Thoracic aorta (tissue), 2 donors: ENCODE measurements at places on chromosomes 2 and 18. TPM values are rescaled to one million over a fixed set of nuclear protein-coding genes. Genes with fewer than 3 reads are reported as not detected.

- no peak for DNase-seq
Measured at GRCh38 chr18:22145160-22145559, 24.2 kb upstream of the GATA6 start.

GRCh38 chr2:238139196-238140039 is 950 bp downstream of the KLHL30 start:
- DNase-seq: no peak

GRCh38 chr2:85277416-85278158 is 50.2 kb downstream of the TGOLN2 start:
- DNase-seq: no peak

DNA sequence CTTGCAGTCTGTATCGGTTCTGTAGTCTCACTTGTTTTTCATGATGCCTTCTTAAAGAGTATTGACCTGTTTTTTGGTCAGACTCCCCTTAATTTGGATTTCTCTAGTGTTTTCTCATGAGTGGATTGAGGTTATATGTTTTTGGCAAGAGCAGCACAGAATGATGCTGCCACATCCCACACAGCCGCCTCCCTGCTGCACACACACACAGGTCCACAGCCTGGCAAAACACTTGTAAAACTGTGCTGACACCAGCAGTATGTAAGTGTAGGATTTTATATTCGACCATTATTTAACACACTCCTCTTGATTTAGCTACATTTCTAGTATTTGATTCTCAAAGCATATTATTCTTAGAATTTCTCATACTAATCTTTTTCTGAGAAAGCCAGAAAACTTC is 68.1 kb downstream of the ITGB1BP1 start:
- no peak for DNase-seq

DNA sequence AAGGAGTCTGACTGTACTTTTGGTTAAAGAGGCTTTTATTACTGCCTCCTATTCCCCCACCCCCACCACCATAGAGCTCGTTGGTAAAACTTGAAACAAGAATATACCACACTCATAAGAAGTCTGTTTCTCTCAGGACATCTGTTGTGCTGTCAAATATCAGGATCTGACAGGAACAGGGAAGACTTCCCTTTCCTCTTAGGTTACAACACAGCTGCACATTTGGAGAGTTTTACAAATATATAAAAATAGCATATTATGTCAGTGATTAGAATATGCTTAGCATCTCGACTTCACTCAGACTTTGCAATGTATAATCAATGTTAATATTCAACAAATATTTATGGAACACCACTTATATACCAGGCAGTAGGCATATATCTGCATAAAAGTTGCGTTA is 439.6 kb upstream of the REG3G start:
- no peak for DNase-seq

DNA sequence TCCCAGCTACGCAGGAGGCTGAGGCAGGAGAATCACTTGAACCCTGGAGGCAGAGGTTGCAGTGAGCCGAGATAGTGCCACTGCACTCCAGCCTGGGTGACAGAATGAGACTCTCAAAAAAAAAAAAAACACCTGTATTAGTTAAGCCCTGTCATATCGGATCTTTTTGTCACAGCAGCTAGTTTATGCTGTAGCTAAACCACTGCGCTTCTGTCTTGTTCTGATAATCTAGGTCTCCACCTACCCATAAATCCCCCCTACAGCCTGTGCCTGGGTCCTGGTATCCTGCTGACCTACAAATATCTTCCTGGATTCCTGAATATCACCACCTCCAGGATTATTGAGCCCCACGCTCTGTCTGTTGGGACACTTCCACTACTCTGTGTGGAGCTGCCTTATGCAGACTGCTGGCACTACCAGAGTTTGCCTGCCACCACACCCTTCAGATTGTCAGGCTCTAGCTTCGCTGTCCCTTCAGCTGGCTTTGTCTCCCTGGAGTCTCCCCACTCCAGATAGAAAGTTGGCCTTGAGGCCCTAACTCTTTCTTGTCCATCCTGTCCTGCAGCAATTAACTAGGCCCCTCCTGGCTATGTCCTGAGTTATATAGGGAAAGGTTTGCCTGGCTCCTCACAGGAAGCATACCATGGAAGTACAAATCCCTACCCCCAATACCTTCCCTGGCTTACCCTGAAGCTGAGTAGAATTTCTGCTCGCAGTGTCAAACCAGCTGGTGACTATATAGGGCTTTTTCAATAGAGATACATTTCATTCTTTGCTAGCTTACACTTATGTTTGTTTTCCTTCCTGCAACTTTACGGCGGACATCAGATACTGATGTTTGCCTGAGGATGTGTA is 136.0 kb upstream of the SERTAD2 start:
- DNase-seq: no peak

GRCh38 chr2:54955358-54956110 is 94.7 kb downstream of the RTN4 start:
- no peak for DNase-seq

- DNase-seq: no peak
Measured at GRCh38 chr2:217204358-217204757, 344.5 kb upstream of the TNP1 start.

DNA sequence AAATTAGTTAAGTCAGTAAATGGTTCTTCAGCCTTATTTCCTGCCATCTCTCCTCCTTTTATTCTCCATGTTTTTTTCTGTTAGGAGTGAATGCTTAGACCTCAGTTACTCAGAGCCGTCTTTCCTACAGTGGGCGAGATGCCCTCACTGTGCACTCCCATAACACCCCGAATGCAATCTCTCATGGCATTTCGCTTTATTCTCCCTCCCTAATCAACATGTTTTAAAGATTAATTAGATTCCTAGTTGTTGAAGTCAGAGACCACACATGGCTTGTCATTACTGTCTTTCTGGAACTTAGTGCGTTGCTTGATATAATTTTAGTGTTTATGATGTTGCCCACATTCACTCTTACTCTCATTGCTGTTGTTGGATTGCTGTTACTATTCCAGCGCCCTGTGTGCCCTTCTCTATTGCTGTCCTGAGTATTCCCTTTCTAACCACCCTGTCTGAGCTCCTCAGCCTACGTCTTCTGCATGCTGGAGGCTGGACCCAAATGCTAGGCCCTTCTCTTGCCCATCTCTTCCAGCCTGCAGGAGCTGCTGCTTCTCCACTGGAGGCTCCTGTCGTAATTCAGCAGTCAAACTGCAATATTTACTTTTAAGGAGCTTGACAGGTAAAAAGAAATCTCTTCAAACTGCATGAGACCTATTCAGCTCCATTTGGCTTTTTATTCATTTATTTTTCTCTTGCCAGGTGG is 99.3 kb downstream of the MAP2 start:
- DNase-seq: no peak

GRCh38 chr2:3754795-3755194 is 51.4 kb downstream of the DCDC2C start:
- no peak for DNase-seq

GRCh38 chr2:172845028-172845630 is 109.5 kb downstream of the RAPGEF4 start:
- DNase-seq: no peak

DNA sequence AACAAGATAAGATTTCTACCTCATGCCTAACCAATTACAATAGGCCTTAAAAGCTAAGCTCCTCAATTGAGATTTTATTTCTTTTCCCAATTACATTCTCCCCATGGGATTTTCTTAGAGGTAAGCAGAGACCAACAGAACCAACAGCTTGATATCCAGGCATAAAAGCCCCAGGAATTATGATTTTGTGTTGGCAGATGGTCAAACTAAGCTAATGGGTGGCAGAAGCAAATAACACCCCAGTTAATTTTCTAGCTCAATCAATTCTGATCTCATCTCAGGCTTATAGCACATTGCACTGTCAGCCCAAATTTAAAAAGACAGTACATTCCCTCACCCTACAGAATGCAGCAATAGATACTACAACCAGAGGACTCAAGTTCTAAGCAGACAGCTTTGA is 156.4 kb downstream of the NRXN1 start:
- DNase-seq: no peak

DNA sequence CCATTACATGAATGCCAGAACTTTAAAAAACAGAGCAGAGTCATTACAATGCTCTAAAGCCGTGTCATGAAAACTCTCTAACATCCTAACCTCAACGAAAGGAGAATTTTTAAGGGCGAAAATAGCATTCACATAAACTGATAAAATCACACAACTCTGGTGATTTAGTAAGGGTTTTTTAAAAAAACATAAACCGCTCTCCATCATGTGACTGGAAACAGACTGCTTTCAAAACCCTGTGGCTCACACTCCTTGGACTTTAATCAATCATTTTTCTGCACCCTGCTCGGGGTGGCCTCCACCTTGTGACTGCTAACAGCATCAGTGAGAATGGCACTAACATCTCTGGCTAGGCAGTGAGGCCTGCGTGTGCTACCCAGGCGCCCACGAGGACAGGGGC is 12.1 kb downstream of the DOCK10 start:
- DNase-seq: no peak

DNA sequence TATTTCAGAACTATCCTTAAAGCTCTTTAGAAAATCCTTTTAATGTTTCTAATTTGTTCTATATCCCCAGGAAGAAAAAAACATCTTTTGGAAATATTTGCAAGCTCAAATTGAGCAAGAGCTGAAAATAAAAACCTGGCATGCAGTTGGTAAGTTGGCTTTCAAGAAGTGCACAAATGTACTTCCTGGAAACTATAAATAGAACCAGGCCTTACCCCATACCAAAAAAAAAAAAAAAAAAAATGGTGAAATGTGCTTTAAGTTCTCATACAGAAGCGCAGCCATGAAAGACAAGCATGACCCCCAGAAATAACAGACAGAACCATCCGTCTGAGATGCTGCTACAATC is 178.5 kb downstream of the HDAC4 start:
- DNase-seq: no peak

DNA sequence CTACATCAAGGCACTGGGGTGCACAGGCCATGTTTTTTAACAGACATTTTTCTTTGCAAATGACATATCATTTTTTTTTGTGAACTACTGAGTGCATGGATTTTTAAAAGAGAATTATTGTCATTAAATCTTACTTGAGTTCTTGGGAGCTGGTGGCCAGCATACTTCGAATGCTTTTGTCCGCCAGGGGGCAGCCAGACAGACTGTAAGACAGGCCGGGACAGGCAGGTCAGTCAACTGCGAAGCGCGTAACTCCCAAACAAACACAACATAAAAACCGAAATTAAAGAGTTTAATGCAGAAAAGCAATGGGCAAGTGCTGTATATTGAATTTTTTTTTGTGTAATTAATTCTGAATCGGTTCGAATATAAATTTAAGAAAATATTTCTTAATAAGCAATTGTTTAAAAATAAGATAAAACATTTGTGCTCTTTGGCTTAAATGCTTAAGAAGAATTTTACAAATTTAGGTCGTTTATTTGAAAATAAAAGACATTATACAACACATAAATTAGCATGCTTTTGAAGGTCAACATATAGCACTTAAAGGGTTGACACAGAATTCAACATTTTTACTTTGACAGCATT is 142.2 kb upstream of the PXDN start:
- no peak for DNase-seq

- no peak for DNase-seq
Measured at GRCh38 chr18:56109757-56110156, 521.8 kb upstream of the TCF4 start.

DNA sequence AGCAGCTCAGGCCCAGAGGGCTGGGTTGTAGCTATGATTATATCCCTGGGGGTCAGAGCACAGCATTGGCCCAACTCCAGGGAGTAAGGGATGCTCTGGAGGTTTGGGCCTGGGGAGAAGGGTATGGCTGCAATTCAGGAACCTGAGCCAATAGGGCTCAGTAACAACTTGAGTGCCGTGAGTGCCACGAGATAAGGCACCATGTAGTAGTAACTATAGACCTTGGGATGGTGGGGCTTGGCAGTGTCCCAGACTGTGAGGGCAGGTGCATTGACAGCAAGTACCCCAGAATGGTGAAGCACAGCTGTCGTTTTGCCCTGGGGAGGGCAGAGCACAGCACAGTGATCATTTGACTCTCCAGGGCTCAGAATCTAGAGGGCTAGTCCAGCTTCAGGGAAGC is 45.1 kb upstream of the ZNF396 start:
- no peak for DNase-seq

DNA sequence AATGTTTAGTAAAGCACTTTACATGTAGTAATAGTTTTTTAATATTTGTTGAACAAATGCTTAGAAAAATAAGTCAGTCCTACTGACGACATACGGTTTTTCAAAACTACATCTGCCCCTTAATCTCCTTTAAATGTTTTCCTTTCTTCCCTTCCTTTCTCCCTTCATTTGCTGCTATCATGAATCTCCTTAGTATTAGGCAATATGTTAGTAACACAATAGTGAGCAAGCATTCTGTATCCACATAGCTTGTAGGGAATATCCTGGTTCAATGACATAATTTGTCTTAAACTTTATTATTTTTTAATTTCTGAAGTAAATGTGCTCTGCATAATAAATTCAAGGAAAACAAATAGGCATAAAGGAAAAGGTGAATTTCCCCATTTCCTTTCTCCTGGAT is 79.1 kb downstream of the ACSL3 start:
- DNase-seq: no peak

DNA sequence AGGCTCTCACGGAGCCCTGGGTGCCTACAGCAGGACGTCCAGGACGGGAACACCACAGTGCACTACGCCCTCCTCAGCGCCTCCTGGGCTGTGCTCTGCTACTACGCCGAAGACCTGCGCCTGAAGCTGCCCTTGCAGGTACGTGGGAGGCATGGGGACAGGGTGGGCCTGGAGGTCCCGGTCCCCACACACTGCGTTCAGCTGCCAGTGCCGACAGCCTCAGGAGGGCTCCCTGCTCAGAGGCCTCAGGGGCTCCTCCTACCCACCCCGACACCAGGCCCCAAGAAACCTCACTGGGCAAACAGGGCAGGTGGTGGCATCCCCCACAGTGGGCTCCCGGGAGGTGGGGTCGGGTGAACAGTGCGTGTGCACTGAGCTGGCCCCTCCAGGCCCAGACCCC is 10.8 kb downstream of the ANO7 start:
- no peak for DNase-seq

GRCh38 chr2:24287171-24287570 is 73.2 kb downstream of the ITSN2 start:
- DNase-seq: no peak

- DNase-seq: no peak
Measured at GRCh38 chr18:73409242-73409641, 541.5 kb upstream of the NETO1 start.

RAX gene
- total RNA-seq: not detected

LRP1B gene
- total RNA-seq: 0.27 TPM

PLB1 gene
- total RNA-seq: 29.6 TPM

PASK gene
- 3.1 TPM for total RNA-seq

PARD6G gene
- total RNA-seq: 4.8 TPM

STON1 gene
- 42.4 TPM for total RNA-seq

CHRNG gene
- not detected for total RNA-seq

ING5 gene
- total RNA-seq: 64.8 TPM

DLX1 gene
- total RNA-seq: 0.68 TPM
